ENCODE measurements at places on chromosomes 5 and 9.

GRCh38 chr9:134678666-134679443 is 37.3 kb downstream of the COL5A1 start:
- no peak for DNase-seq

- DNase-seq: peak; percentile 60
Measured at GRCh38 chr9:121652021-121652837, 795 bp downstream of the DAB2IP start.

GRCh38 chr9:18233776-18234445 is 240.0 kb upstream of the ADAMTSL1 start:
- no peak for DNase-seq

GRCh38 chr5:103808464-103809106 is 246.0 kb upstream of the NUDT12 start:
- DNase-seq: peak; percentile 81

DNA sequence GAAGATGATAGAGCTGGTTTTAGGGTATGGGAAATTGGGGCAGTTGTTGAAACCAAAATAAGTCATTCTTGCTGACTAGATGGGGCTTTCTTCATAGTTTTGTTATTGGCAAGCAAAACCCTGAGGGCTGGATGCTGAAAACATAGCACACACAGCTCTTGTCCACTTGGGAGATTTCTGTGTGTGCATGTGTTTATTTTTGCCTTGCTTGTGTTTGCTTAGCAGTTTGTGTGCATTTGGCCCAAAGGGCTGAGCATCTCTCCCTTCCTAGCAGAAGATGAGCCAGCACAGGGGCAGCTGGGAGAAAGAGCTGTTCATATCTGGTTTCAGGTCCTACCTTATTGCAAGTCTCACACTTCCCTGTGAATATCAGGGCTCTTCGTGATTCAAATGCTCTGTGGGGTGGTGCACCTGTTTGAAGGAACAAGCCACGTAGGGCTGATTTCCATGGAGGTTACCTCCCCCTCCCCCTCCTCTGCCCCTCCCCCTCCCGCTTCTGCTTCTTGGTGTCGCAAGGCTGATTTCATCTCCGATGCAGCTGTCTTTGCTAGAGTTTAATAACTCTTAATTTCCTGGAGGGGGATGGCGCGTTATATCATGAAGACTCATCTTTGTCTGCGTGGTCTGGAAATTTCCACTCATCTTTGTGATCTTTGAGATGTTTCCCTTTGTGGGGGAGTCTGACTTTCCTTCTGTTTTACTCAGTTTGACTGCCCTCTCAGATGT is 296.5 kb downstream of the ARHGAP26 start:
- DNase-seq: no peak

- DNase-seq: no peak
Measured at GRCh38 chr5:159650803-159651202, 265.5 kb upstream of the ADRA1B start.

GRCh38 chr5:135880801-135881200 is 14.8 kb downstream of the IL9 start:
- DNase-seq: no peak

GRCh38 chr5:144315994-144316634 is 145.4 kb downstream of the KCTD16 start:
- no peak for DNase-seq

DNA sequence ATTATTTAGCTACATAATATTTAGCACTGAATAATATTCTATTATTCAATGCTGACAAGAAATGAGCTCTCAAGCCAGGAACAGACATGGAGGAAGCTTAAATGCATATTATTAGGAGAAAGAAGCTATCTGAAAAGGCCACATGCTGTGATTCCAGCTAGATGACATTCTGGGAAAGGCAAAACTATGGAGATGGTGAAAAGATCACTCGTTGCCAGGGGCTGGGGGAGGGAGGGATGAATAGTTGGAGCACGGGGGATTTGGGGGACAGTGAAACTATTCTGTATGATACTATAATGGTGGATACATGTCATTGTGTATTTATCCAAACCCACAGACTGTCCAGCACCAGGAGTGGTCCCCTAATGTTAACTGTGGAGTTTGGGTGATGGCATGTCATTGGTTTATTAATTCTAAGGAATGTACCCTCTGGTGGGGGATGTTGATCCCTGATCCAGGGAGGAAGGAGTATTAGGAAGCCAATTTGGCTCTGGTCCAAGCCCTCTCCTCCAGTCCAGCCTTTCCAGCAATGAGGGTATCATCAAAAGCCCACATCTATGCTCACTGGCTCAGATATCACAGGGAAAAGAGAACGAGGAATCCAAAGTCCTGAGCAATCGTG is 162.5 kb downstream of the COL23A1 start:
- DNase-seq: peak; percentile 48

DNA sequence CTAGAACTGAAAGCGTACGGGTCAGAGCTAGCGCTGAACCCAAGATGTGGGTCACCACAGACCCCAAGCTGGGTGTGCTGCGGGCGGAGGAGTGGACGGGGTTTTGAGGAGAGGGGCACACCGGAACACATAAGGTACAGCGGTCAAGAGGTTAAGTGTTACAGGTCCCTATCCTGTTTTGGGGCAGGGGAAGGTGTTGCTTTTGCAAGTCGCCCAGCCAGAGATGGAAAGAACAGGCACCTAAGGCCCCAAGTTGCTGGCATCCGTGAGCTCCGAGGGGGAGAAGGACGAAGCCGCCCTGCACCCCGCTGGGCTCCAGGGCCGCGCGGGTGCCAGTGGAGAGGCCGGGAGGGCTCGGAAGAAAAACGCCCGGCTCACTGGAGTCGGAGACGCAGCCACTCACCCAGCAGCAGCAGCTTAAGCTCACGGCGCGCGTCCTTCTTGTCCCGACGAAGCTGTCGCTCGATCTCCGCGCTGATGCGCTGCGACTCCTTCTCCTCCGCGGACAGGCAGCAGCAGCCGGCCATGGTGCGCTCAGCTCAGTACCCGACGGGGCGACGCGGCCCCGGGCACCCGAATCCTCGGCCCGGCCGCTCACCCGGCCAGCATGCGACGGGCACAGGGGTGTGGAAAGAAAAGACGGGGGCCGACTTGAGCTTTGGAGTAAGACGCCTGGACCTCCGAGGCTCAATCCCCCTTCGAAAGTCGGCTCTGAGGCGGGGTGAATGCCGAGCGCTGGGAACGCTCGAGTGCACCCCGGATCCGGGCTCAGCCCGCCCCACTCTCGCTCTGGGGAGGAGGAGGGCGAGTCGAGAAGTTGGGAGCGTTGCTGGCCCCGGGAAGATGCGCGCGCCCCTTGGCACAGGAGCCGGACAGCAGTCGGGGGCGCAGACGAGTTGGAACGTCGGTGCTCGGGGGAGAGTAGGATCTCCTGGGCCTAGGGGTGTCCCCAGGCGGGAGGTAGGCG is 572 bp downstream of the GNA14 start:
- DNase-seq: peak; percentile 58

DNA sequence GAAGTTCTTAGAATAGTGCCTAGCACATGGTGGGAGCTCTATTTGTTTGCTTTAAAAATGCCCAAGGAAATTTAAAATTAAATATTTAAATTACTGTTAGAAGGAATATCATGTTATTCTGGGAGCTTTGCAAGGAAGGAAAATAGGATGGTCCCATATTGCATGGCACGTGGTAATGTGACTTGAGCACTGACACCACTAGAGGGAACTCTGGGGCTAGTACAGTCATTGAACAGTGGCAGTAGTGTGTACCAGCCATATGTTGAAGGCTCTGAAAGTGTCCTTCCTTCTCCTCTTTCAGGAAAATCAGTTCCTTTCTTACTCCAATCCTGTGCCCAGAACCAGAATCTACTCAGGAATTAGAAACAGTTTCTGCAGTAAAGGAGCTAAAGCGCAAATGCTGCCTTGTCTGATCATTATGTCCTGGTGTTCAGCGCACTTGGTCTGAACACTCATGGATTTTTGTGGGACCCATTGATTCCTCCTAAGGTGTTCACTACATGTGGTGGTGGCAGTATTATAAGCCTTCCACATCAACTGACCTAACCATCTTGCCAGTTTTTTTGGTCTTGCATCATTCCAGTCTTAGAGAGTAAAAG is 54.1 kb downstream of the GDA start:
- peak; percentile 83 for DNase-seq

- peak; percentile 53 for DNase-seq
Measured at GRCh38 chr9:14403081-14403480, 89.1 kb upstream of the NFIB start.

- no peak for DNase-seq
Measured at GRCh38 chr9:93308158-93308602, 124.2 kb downstream of the WNK2 start.

DNA sequence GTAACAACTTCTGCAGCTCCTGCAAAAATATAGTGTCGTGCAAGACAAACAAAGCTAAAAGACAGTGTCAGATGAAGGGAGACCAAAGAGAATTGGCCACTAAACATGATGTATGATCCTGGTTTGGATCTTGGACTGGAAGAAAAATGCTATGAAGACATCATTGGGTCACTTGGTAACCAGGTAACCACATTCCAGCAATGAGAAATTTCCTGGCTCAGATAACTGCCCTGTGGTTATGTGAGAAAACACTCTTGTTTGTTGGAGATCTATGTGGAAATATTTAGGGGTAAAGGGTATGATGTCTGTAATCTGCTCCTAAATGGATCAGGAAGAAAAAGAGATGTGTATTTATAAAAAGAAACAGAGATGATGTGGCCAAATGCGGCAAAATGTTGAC is 45.5 kb upstream of the ANKRD33B start:
- no peak for DNase-seq

DNA sequence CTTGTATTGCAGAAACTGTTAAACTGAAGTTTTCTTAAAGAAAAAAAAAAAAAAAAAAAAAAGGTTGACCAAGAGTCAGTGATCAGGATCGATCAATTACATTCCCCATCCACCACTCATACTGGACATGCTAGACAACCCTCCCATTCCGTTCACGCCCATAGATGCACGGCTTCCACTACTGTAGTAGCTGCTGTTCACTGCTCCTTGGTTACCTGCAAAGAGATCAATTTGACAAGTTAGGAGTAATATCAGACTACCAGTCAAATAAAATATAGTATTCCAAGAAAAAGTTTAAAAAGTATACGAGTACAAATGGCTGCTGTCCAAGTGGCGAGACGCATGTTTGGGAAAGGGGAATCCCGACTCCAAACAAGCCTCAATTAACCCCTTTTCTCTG is 8.7 kb downstream of the HNRNPH1 start:
- DNase-seq: no peak

DNA sequence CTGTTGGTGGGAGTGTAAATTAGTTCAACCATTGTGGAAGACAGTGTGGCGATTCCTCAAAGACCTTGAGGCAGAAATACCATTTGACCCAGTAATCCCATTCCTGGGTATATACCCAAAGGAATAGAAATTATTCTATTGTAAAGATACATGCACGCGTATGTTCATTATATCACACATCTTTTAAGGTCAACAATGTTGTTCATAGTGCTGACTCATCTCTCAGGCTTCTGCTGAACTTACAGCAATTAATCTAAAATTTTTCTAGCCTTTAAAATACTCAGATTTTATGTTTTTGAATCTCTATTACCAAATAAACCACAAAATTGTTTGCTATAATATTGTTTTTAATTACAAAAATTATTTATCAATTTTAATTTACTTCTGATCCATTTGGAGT is 38.8 kb upstream of the ZNF618 start:
- no peak for DNase-seq

DNA sequence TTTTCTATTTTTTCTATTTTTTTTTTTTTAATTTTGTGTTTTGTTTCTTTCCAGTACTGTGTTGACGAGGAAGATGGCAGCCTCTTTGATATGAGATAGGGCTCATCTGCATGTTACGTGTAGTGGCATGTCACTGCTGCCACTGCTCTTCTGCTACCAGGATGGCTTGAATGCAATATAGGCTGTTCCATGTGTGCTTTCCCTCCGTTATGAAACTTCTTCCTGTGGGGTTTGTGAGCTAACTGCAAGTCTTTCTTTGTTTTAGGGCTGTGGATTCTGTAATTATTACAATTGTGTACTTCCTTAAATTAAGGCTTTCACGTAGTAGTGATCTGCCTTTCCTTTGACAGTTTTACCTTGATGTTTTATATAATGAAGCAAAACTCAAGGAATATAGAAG is 184.6 kb downstream of the KDM4C start:
- no peak for DNase-seq

DNA sequence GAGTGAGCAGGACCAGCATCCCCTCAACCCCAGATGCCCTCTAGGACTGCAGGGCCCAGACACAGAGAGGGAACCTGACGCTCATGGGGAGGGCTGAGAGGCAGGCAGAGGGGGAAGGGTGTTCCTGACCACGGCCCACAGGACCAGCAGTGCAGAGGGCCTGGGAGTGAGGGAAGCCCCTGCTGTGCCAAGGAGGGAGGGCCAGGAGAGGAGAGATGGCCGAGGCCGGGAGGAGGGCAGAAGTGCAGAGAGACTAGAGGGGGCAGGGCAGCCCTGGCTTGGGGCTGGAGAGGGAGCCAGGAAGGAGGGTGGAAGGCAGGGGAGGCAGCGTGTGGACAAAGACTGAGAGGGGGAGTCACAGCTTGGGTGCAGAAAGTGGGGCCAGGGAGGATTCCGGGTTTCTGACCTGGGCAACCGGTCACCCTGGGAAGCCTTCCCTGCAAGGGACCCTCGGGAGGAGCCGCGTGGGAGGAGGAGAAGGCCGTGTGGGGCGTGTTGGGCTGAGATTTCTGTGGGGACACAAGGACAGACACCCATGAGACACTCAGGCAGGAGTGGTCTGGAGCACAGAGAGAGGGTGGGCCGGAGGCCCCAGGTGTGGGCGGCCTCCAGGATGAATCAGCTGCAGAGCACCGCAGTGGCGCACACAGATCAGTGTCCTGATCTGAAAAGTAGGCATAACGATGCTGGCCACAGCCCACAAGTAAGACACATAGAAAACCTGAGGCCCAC is 117.5 kb downstream of the ADAMTS2 start:
- DNase-seq: no peak

DNA sequence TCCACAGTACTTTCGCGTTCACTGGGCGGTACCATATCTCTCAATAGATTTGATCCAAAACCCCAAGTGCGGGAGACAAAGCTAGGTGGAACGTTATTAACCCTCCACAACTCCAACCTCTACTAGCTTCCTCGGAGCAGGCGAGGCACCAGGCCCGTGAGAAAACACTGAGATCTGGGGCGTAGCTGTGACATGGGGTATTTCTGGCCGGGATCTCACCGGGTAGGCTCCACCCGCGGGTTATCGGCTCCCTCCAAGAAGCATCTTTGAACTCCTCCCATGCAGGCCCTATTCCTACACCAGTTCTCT is 350 bp upstream of the SLC25A46 start:
- no peak for DNase-seq

DNA sequence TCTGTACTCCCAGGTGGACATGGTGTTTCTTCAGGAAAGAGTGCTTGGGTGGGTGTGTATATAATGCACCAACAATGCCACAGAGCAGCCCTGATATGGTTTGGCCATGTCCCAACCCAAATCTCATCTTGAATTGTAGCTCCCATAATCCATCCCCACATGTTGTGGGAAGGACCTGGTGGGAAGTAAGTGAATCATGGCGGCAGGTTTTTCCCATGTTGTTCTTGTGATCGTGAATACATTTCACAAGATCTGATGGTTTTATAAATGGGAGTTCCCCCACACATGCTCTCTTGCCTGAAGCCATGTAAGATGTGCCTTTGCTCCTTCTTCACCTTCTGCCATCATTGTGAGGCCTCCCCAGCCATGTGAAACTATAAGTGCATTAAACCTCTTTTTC is 158.5 kb downstream of the NR3C1 start:
- DNase-seq: no peak
